Ovary (tissue), 10 donors: ENCODE measurements at places on chromosomes 4 and X. TPM values are rescaled to one million over a fixed set of nuclear protein-coding genes. Genes with fewer than 3 reads are reported as not detected.

DNA sequence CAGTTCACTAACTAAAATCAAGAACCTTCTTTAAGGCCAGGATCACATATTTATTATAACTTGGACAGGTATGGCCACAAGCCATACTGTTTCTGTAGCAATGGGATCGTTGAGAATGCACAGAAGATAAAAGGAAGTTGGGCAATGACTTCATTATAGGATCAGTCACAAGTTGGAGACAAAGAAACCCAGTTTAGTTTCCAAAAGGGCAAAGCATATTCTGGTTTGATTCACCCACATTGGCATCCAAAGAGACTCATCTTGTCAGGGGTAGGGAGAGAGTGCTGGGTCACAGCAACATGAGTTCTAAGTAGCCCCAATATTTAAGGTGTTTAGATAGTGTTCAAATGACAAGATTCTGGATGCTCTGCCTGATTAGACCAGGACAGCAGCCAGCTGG lies 317.1 kb upstream of the GALNT7 start:
- H3K36me3 ChIP-seq, result no peaks in the 10 kb centered on the region
- no peak overlapping the region for H3K27ac ChIP-seq
- no peaks in the 10 kb centered on the region for H3K27me3 ChIP-seq
- H3K4me3 ChIP-seq, result no peak overlapping the region

- no peak overlapping the region for H3K27ac ChIP-seq
- no peaks in the 10 kb centered on the region for H3K36me3 ChIP-seq
- peaks cover 2% of the 10 kb centered on the region for H3K4me1 ChIP-seq
- H3K4me3 ChIP-seq, result no peak overlapping the region
- DNase-seq, result peak; percentile 81
Observed at GRCh38 chrX:39730662-39731329, 367.0 kb downstream of the BCOR start.

- no peak overlapping the region for H3K27ac ChIP-seq
- no peaks in the 10 kb centered on the region for H3K4me1 ChIP-seq
- H3K36me3 ChIP-seq, result no peaks in the 10 kb centered on the region
- no peak for DNase-seq
Observed at GRCh38 chr4:61277785-61278760, 77.9 kb downstream of the ADGRL3 start.

DNA sequence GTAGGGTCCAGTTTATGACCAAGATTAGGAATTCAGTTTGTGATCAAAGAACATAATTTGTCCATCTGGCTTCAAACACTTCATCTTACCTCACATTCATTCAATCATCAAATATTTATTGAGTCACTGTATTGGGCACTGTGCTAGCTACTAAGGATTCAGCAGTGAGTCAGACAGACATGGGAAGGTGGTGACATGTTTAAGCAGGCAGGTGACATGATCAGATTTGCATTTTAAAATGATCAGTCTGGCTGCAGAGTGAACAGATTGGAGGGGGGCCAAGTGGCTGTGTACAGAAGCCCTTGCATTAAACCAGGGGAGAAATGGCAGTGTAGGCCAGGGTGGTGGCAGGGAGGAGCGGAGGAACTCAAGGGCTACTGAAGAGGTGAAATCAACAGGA lies 25.1 kb upstream of the APLN start:
- H3K27ac ChIP-seq, result no peak overlapping the region
- no peaks in the 10 kb centered on the region for H3K4me1 ChIP-seq
- H3K27me3 ChIP-seq, result no peaks in the 10 kb centered on the region
- no peak overlapping the region for H3K4me3 ChIP-seq
- no peak for DNase-seq

- peaks cover 20% of the 10 kb centered on the region for H3K4me1 ChIP-seq
- no peaks in the 10 kb centered on the region for H3K27me3 ChIP-seq
- peak; percentile 34 for DNase-seq
- H3K36me3 ChIP-seq, result no peaks in the 10 kb centered on the region
- H3K27ac ChIP-seq, result peak overlapping the region; percentile 76
Observed at GRCh38 chr4:2261110-2261852, 628 bp downstream of the MXD4 start.

- no peaks in the 10 kb centered on the region for H3K36me3 ChIP-seq
- no peak overlapping the region for H3K4me3 ChIP-seq
- H3K27me3 ChIP-seq, result no peaks in the 10 kb centered on the region
- no peak overlapping the region for H3K27ac ChIP-seq
- no peak for DNase-seq
- H3K4me1 ChIP-seq, result peaks cover 3% of the 10 kb centered on the region
Observed at GRCh38 chrX:45001048-45001447, 128.1 kb downstream of the KDM6A start.

Gene RPS6KA6
- 9.3 TPM for total RNA-seq
